SK-MEL-5 (cell line): ENCODE measurements at places on chromosomes 11 and 22.
A peak's percentile ranks its signal among the peaks of the same experiment; 100 is the strongest.

DNA sequence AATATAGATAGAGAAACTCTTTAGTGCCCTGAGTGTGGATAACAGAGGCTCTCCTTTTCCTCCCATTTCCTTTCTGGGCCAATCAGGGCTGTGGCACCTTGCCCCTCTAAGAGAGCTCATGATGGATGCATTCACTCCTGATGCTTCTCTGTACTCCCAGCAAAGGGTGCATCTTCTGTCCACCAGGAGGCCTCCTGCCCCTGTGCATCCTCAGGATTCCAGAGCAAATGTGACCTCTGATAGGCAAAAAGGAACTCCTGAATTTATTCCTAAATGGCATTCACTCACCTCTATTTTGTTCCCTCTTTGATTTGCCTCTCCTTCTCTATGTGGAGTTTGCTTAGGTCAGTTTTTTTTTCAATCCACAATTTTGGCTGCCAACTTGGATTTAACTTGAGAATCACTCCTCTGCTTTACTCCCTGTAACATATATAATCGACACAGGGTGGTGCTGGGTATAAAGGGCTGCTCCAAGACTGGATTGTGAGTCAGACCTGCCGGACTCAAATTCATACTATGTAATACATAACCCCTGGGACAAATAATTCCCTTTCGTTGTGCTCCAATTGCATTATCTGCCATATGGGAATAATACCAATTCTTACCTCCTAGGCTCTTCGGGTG, 1.1 kb upstream of the MRGPRX4 start:
- DNase-seq: peak; percentile 83

DNA sequence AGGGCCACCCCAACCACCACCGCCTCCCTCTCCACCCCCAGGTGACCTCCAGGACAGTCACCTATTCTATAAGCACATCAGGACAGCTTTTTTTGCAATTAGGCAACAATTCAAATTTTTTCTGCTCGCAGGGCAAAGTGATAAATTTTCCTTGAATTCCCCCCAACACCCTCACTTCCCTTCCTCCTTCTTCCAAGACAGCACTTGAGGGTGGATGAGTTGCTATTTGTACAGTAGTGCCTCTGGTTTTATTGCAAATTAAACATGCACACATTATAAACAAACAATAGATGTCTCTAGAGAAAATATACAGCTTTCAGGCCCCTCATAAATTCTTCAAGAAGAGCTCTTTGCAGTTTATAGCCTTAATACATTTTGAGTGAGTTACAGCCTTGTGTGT, 80.9 kb upstream of the USP47 start:
- DNase-seq: no peak

GRCh38 chr22:46806794-46807193, 44.3 kb downstream of the TBC1D22A start:
- no peak for DNase-seq

DNA sequence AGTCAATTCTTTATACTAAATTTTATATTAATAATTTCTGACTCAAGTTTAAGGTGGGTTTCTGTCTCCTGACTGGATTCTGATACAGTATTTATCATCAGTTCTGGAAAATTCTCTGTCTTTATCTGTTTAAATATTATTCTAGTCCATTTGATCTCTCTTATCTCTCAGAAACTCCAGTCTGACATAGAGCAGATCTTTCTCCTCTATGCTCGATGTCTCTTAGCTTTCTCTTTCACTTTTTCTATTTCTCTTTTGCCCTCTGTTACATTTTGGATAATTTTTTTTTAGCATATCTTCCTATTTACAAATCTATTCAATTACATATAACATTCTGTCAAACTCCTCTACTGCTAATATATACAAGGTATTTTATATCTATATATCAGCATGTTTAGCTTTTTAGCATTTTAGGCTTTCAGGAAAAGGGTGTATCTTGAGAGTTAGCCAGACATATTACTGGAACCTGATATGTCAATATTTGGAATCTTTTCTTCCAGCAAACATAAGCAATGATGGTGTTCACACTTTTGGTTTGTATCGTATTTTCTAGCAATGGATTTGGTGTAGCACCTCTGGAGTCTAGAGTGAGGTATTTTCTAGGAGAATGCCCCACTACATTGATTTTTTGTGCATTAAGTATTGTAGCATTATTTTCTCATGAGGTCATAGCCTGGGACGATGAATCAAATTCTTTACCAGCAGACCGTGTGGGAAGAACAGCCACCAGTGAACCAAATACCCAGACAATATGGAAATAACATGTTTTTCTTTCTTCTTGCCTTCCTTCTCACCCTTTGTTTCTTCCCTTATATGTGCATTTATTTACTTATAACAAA, 4.1 kb upstream of the NNMT start:
- DNase-seq: no peak

- no peak for DNase-seq
Observed at GRCh38 chr11:68043349-68044144, 4.7 kb downstream of the TCIRG1 start.

DNA sequence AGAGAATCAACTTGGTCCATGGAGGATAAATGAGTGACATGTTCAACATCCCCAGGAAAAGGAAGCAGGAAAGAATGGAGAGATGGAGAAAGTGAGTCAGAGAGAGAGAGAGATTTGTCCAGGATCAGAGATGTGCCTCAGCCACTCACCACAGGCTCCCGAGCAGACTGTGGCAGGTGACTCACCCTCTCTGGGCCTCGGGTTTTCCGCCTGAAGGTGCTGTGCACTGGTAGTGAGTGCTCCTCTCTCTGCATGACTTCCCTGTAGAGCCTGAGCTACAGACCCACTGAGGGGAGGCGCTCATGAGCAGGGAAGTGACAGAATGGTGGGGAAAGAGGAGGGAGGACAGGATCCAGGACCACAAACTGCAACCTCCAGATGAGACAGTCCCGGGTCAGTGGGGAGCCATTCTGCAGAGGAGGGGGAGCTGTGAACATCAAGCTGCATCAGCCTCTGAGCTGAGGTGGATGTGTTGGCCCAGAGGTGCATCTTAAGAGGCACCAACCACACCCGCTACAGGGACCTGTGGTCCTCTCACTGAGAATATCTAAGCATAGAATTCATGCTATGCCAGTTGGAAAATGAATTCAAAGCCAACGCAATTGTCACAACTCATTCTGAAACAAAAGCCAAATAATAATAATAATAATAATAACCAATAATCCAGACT, 433.4 kb downstream of the BRD1 start:
- DNase-seq: no peak

DNA sequence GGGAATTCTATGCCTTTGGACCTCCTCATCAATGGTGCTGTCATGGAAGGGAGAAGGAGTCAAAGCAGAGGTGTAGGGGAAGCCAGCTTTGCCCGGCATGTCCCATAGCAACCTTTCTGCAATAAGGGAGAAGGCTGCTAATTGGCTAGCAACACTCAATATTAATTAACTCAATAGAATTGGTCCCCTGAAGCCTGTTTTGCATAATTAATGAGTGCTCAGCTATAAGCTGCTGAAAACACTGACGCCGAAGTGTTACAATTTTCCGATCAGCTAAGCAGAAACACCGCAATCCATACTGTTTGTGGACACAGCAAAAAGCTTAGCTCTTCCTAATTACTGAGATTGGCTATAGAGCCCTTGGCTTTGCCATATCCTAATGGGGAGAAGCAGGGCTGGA, 245.0 kb downstream of the CSNK2A3 start:
- DNase-seq: no peak

DNA sequence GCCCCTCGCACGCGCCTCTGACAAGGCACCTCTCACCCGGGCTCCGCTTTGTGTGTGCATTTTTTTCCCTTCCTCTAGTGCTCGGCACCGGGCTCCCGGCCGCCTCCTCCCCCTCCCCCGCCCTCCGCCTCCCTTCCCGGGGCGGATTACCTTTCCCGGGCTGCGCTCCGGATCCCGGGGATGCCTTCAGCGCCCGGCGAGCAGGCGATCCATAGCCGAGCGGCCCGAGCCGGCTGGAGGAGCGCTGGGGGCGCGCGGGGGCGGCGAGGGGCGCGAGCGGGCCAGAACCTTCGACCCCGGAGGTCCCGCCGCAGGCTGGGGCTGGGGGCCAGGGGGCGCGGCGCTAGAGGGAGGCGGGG, 282 bp downstream of the MPPED2 start:
- peak; percentile 28 for DNase-seq

DNA sequence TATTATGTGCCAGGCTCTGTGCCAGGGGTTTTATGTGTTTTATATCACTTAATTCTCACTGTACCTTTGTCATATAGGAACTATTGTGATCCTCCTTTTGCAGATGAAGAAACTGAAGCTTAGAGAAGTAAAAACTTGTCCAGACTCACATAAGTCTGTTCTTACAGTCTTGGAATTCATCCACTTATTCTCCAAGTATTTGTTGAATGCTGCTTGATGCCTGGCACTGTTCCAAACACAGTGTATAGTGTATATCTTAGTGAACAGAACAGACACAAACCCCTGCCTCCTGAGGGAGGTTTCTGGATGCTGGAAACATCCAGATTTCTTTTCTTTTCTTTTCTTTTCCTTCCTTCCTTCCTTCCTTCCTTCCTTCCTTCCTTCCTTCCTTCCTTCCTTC, 29.0 kb upstream of the FGF3 start:
- no peak for DNase-seq

DNA sequence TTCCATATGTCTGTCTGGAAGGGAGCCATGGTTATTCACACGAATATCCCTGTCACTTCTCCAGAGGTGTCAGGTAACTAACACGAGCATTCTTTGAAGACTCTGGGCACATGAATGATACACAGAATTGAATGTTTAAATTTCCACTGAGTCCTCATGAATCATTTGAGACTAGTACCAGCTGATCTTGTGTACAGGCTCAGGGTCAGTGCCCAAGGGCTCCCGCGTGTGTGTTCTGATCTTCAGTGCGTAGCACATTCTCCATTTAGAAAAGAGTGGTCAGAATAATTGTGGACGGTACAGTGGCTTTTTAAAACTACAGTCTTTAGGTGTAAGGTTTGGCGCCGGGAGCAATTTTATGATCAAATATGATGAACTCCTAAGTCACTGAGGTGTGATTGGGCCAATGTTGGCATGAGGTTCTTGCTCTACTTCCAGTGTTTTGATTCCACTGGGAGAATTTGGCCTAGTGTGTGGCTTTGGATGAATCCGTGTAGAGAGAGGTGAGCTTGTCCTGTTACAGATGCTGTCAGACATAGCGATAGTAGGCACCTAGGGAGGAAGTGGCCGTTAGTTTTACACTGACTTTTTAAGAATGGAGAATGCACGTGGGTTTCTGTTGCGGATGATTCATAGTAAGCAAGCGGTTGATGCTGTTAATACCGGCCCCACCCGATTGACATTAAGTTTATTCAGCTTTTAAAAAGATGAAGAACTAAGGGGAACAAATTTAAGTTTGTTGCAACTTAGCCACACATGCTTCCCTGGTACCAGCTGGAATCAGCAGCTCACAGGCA, 22.2 kb downstream of the NUP50 start:
- no peak for DNase-seq

GRCh38 chr11:17927041-17927440, 85.8 kb downstream of the SERGEF start:
- DNase-seq: no peak

DNA sequence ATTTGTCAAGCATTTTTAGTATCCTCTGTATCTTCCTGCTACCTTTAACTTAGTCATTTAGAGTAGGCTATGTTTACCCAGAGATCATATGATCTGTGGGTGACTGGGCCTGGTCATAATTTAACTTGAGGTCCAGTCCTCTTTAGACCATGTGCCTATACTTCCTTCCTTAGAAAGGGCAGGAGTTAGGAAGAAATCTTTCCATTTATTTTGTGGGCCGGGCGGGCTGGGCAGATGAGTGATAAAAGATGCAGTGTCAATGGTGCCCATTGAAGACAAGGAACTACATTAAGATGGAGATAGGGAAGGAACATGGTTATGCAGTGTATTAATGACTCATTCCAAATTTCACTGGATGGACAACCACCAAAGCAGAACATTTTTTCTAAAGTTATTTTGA, 30.9 kb upstream of the PDE3B start:
- peak; percentile 67 for DNase-seq
